GM12891 (cell line): ENCODE measurements at places on chromosomes 7 and 10.

DNA sequence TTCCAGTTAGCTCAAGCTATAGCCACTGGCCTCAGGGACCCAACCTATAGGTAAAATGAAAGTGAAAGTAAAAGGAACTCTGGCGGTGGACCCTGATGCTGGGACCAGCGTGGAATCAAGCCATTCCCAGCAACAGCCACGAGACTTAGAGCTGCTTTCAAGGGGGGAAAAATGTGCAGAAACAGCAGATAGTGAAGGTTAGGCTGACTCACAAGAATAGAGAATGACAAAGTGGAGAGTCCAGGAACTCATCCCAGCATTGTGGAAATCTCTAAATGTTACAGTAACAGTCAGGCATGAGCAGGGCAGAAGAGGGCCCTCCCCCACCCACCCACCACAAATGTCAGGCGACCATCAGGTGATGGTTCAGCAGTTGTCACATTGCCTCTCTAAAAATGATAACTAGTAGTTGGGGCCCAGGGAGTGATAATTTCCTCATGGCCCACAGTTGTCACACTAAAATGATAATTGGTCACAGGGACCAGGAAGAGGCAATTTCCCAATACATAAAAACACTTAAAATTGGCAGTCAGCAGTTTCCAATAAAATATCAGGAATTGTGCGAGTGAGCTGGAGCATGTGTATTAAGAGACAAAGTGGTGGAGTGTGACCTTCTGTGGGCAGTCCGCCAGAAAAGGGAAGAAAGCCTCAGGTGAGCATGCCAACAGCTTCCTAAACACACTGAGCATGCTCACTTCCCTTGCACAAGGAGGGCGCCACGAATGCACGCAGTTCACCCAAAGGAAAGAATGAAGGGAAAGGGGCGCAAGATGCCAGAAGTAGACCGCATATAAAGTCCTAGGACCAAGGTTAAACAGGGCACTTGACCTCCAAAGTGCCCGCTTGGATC is 129.8 kb upstream of the PPP1R3A start:
- no peak for DNase-seq

DNA sequence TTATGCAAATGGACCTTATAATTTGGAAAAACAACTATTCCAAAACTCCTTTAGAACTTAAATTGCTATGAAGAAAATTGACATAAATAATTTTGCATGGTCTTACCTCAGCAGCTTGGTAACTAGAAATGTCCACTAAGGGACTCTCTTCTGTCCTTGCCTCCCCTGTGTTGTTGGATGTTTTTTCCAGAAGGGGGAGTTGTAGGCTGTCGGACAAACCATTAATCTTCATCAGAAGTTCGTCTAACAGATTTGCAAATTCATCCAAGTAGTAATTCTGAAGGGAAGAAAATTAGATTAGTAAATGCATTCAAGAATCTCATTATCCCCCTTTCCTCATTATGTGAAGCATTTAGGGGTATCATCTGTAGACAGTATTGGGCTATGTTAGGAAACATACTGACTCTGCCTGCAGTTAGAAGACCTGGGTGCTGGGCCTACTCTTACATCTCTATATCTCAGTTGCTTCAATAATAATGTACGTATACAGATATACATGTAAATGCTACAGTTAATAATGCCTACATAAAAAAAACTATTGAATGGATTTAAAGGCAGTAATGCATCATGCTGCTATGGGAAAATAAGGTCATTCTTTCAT is 155.6 kb downstream of the PKD1L1 start:
- DNase-seq, result no peak

DNA sequence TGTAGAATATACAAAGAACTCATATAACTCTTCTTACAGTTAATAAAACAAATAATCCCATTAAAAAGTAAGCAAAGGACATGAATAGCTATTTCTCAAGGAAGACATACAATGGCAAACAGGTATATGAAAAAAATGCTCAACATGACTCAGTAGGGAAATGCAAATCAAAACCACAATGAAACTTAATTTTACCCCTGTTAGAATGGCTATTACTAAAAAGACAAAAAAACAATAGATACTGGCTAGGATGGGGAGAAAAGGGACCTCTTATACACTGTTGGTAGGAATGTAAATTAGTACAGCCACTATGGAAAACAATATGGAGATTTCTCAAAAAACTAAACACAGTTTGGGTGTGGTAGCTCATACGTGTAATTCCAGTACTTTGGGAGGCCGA is 37.8 kb downstream of the HERPUD2 start:
- no peak for DNase-seq

DNA sequence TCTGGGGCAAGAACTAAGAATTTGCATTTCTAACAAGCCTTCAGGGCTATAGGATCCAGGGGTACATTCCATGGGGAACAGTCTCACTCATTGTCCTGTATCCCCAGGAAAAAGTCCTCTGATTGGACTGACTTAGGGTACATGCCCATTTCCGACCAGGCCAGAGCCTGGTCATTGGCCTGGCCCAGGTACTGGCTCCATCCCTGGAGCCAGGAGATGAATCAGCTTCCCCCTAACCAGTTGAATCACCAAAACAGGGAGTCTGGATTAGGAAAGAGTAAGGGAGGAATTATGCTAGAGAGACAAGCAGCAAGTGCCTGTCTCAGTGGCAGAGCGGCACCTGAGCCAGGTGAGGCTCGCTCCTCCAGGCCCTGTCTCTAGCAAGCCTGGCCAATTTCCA is 137.5 kb downstream of the FGFR2 start:
- DNase-seq, result no peak

- no peak for DNase-seq
These were observed 149.8 kb downstream of the DPP6 start for GRCh38 chr7:154202002-154202401.

DNA sequence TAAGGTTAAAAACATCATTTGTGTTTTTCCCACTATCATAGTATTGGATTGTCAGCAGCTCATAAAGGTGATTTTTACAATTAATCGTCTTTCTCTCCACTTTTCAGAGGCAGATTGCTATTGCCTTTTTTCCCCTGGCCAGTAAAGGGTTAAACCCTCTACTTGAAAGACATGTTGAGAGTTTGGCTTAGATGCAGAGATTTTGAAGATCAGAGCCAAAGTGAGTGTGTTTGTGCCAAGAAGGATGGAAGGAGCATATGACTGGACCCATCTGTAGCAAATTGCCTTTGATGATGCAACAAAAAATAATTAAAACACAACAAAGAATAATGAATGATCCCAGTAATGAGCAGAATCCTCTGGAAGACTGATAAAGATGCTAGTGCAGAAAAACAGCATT is 373.1 kb downstream of the MALRD1 start:
- DNase-seq, result no peak

- no peak for DNase-seq
These were observed 62.5 kb downstream of the ABI1 start for GRCh38 chr10:26798298-26798697.

- DNase-seq, result no peak
These were observed 475.3 kb upstream of the C7orf33 start for GRCh38 chr7:148115308-148115707.

- no peak for DNase-seq
These were observed 108.6 kb downstream of the PPP1R3A start for GRCh38 chr7:113810080-113810744.

GRCh38 chr7:123865517-123866117 is 20.6 kb downstream of the HYAL4 start:
- peak; percentile 5 for DNase-seq

DNA sequence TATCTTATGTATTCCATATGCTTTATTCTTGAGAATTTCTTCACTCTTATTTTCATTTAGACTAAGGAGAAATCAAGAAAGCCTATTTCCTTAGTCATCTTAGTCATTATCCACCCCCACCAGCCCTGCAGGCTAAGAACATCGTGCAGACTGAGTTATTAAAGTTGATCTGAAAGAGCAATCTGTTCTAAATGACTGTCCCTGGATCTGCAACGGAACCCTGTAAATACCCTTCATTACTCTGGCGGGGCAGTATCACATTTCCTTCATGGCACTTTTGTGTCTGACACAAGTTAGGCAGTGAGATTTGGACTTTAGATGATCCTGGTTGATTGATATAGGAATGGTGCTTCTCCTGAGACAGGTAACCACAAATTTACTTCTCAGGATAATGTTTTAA is 3.5 kb upstream of the MYPN start:
- no peak for DNase-seq

DNA sequence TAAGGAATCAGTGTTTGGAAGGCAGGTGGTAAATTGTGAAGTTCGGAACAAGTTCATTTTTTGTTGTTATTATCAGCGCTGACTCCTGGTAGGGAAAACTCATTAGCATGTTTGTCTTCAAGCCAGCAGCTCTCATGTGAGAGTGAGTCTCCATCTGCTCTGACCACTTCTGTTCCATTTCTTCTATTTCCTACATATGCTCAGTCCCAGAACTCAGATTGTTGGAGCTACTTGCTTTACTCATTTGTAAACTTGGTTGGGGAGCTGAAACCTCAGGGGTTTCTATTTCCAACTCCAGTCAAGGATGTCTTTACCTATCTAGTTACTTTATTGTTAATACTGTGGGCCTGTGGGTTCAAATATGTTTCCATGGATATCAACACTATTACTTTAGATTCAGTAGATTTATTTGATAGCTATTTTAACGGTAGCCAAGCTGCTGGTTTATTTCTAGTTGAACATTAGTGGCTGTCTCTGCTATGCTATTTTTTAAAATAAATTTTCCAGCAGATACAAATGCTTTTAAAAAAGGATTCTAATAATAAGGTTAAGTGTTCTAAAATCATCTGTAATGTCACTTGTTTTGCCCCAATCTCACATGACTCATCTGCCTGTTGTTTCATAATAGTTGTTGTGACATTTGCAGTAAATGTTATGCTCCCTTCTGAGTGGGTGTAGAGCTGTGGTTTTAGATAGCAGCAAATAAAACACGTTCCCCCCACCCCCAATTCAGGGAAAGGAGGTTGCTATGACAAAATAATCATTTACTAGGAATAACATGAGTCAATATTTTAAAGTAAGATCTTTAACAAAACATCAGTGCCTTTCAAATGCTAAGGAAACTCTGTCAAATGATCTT is 143.3 kb downstream of the HDAC9 start:
- DNase-seq, result no peak

DNA sequence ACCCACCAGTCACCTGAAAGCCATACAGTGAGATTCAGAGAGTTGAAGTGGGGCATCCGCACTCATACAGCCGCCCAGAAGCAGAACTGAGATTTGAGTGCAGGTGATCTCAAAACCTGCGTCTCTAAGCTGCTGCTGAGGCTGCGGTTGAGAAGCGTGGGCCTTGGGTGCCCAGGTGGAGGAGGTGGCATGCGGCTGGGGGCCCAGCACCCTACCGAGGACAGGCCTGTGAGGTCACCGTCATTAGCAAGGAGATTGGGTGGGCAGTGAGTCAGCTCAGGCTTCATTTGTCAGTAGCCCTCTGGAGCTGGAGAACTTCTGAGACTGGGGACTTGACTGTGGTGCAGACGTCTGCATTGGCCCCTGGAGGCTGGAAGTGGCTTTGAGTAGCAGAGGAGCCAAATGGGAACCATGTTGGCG is 29.8 kb downstream of the ZMIZ1 start:
- DNase-seq, result peak; percentile 72

GRCh38 chr10:24462889-24463552 is 254.1 kb downstream of the KIAA1217 start:
- no peak for DNase-seq

DNA sequence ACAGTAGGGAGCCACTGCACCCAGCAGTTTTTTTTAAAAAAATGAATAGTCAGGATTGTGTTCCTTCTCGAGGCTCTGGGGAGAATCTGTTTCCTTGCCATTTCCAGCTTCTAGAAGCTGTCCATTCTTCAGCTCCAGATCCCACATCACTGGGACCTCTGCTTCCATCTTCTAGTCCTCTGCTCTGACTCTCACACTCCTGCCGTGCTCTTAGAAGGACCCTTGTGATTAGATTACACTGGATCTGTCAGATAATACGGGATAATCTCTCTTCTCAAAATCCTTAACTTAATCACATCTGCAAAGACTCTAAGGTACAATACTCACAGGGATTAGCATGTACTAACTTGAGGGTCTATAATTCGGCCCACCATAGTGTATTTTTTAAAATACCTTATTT is 158.9 kb upstream of the SP4 start:
- no peak for DNase-seq
